ENCODE measurements at places on chromosomes 3 and 15. TPM values are rescaled to one million over a fixed set of nuclear protein-coding genes. Genes with fewer than 3 reads are reported as not detected.

Gene ADIPOQ
- total RNA-seq = 36.6 TPM

Gene C2CD4A
- total RNA-seq = not detected

Gene IL17RE
- total RNA-seq = 15.2 TPM

Gene CCDC13
- 1.2 TPM for total RNA-seq

Gene GNAT1
- total RNA-seq = not detected

Gene EIF5A2
- 6.6 TPM for total RNA-seq

Gene PLSCR4
- total RNA-seq = 50.3 TPM

Gene NPAP1
- not detected for total RNA-seq

Gene GUCA1C
- total RNA-seq = not detected

Gene TRAT1
- total RNA-seq = 0.98 TPM

Gene SCG5
- total RNA-seq = 6.1 TPM

Gene SV2B
- 3.2 TPM for total RNA-seq

Gene ASB14
- total RNA-seq = not detected

Gene LRRC34
- 0.49 TPM for total RNA-seq

Gene CADM2
- 3.7 TPM for total RNA-seq

Gene GPR160
- 1.2 TPM for total RNA-seq

Gene PLSCR5
- not detected for total RNA-seq

Gene PP2D1
- total RNA-seq = not detected

Gene GOLGA8F
- total RNA-seq = not detected

Gene ANKRD34C
- 0.25 TPM for total RNA-seq

Gene ADAMTSL3
- total RNA-seq = 4.2 TPM

Gene TNNC1
- total RNA-seq = 1.7 TPM

Gene PRR23C
- not detected for total RNA-seq

Gene SCAANT1
- not detected for total RNA-seq

Gene SLC22A13
- total RNA-seq = not detected

Gene PTPRG
- total RNA-seq = 47.6 TPM

Gene GOLGA8S
- not detected for total RNA-seq

Gene WDR93
- not detected for total RNA-seq

Gene PLIN1
- 53.3 TPM for total RNA-seq

Gene UNC13C
- not detected for total RNA-seq

Gene FMN1
- total RNA-seq = 20.1 TPM

Gene TNFAIP8L3
- total RNA-seq = 21.9 TPM

Gene TMA7
- total RNA-seq = 251 TPM

Gene DISP2
- total RNA-seq = 0.74 TPM

Gene GPR149
- not detected for total RNA-seq
